ENCODE measurements at places on chromosomes 2 and 18.

GRCh38 chr2:32135409-32135808, 30.3 kb upstream of the SLC30A6 start:
- DNase-seq = no peak

DNA sequence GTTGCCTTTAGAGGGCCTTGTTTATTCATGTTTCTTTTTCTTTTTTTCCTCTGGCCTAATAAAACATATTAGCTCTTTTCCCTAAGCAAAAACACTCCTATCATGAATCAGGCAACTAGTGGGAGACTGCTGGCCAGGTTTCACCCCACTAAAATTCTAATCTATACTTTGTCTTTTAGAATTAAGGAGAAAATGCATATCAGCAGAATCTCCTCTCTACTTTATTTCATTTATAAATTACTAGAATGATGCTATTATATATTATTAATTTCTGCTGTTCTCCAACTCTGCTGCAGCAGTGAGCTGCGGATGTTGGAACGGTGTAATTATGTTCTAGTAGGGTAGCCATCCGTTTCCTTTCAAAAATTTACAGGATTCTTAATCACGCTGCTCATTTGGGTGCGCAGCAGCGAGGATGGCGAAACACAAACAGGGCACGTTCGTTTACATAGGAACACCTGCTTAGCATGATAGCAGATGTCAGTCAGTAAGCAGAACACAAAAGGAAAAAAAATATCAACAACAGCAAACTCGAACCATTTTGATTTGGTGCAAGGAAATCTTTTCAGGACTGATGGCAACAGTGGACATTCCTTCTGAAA, 30.5 kb downstream of the ZEB2 start:
- DNase-seq = no peak

DNA sequence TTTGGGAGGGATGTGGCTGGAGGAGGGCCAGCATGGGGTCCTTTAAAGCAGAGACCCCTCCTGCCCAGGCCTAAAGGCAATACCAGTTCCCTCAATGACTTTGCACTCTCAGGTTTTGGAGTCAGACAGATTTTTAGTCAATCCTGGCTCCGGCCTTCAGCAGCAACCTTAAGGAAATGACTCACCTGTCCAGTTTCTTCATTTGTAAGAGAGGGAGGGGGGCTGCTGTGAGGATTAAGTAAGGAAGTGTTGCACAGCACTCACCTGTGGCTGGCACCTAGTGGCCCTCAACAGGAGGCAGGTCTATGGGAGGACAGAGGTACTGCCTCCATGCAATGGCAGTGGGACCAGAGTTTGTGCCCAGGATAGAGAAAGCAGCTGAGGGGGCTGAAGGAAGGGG, 13.7 kb downstream of the CNGA3 start:
- no peak for DNase-seq

DNA sequence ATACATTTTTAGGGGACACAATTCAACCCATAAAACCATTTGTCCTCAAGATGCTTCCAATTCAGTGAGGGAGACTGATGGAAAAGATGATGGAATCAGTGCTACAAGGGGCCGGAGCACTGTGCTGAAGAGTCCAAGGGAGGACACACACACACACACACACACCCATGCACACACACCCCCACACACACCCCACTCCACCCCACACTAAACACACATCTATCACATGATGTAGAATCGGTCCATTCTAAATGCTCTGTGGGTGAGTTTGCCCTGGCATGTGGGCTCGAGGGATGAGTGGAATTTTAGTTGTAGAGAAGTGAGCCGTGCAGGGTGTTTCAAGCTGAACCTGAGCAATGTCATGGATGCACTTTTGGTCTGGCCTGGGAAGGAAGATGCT, 41.1 kb downstream of the PRKCE start:
- DNase-seq = no peak

GRCh38 chr2:204840504-204840903, 295.2 kb downstream of the PARD3B start:
- no peak for DNase-seq

- DNase-seq = no peak
Measured at GRCh38 chr18:54636217-54636616, 45.2 kb downstream of the DYNAP start.

DNA sequence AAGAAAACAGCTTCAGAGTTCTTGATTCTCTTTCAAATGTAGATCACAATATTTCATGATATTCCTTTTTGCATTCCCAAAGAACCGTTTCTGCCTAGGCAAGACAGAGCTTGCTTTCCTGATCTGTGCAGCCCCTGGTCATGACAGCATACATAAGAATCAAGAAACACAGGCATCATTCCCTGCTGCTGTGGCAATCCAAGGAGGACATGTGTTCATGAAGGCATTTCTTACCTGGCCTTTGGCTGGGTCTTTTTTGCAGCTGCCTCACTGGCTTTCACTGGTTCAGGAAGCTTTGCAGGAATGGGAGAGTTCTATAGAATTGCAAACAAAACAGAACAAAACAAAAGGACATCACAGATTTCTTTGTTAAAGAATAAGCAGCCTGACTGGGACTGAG, 87.6 kb upstream of the NFU1 start:
- no peak for DNase-seq

DNA sequence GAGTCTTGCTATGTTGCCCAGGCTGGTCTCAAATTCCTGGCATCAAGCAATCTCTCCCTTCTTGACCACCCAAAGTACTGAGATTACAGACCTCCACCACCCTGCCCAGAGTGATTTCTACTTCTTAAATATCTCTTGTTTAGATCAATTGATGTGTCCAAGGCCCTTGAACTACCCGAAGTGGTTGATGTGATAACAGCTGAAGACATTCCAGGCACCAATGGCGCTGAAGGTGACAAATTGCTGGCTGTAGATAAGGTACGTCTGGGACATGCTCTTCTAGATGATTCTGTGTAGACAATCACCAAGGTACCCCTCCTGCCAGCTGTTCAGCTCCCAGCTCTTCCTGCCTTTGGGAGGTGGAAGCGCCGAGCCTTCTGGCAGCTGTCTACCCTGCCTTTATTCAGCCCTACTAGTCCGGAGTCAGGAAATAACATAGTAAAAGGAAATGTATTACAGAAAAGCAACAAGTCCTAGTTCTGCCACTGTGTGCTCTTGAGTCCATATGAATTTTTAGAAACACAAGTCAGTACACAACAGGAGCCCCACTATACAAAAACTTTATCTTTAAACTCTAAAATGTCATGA, 61.3 kb upstream of the BZW1 start:
- no peak for DNase-seq

DNA sequence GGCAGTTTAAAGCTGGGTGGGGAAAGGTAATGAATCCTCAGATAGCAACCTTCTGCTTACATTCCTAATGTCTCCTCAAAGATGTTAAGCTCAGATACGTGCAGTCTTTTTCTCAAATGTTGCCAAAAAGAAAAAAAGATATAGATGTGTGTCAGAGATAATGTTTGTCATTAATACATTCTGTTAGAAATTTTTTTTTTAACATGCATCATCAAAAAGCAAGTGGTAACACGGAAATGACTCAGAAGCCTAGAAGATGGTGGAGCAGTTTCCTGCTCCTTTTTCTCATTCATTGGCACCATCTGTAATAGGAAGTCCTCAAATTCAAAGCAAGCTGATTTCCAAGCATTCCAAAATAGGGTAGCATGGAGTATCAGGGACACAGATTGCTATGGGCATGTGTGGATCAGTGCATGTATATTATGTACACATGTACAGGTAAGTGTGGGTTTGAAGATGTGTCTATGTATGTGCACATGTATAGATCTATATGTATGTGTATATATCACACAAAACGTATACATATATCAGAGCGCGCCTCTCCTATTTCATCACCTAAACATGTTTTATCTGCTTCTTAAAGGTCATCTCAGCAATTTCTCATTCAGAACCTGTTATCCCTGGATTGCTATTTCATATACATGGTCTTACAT, 79.9 kb upstream of the ITGB6 start:
- no peak for DNase-seq

DNA sequence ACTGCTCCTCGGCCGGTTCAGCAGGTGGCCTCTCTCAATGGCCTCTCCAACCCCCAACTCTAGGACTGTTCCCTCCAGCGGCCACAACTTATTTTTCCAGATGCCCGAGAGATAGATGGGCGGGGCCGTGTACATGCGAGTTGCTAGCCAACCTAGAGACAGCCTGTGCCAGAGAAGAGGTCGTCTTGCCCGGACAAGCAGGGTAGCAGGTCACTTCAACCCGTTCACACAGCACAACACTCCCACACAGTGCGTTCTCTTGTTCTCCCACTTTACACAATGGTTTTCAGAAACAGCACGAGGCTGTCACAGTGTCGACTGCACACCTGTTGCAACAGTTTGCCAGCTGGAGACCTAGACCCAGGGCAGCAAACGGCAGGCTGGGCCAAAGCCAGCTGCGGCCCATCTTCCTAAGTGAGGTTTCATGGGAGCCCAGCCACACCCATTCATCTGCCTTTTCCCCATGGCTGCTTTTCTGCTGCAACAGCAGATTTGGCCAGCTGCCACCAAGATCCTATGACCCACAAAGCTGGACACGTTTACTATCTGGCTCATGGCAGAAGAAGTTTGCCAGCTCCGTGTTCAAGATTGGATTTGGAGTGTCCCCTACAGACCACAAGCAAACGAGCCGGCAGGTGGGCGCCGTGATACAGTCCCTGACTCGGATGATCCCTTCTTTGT, 7.3 kb upstream of the PRLH start:
- DNase-seq = no peak

GRCh38 chr2:86786001-86786536, 4.6 kb downstream of the CD8A start:
- no peak for DNase-seq
